ENCODE measurements at places on chromosomes 13 and 19. TPM values are rescaled to one million over a fixed set of nuclear protein-coding genes. Genes with fewer than 3 reads are reported as not detected.

Gene IGSF23
- total RNA-seq, result not detected

Gene RFPL4AL1
- not detected for total RNA-seq

Gene PLVAP
- total RNA-seq, result not detected

Gene SIGLEC8
- total RNA-seq, result not detected

Gene FARSA
- 28.9 TPM for total RNA-seq

Gene SIAH3
- not detected for total RNA-seq

Gene APOC4
- not detected for total RNA-seq
